Right lobe of liver (tissue), 6 donors: ENCODE measurements at places on chromosomes 1 and 21.
A peak's percentile ranks its signal among the peaks of the same experiment; 100 is the strongest.

GRCh38 chr1:157000686-157001085, 44.9 kb downstream of the ARHGEF11 start:
- no peak for DNase-seq

- no peak for DNase-seq
These were observed at the start of gene ASCL5 for GRCh38 chr1:201126832-201127754. ASCL5 (minus strand) TSS chr1:201127184; CDS start chr1:201115372, 11,812 bp downstream.

GRCh38 chr1:52288286-52288685, 77.7 kb downstream of the CC2D1B start:
- no peak for DNase-seq

DNA sequence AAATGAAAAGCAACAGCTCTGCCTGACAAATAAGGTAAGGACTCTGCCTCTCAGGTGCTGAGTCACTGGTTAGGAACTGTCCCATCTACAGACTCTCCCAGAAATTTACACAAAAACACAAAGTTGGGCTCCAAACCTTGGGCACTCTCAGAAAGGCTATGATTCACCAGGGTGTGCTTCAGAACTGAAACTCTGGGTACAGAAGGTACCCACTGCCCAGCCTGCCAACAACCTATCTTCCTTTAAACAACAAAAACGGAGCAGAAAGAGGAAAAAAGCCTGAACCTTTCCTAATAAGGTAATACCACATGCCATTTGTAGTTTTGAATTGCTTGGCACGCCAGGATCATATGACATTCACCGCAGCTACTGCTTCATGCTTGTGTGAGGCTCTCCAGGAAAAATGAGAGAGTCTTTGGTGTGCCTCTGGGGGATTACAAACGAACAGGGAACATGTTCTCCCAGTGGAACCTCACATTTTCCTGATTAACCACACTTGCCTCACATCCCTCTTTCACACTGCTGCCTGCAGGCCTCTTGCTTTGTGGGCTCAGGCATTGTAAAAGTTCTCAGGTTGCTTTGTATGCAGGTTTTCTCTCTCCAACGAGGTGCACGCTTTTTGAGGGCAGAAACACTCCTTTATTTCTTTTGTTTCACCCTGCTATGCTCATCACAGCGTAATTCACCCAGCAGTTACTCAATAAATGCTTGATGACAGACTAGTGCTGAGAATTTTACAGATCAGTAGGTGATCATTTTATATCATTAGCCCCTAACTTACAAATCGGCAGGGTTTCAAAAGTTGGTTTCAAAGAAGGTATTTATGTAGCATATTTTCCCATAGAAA, 65.1 kb downstream of the GADD45A start:
- DNase-seq, result no peak

GRCh38 chr1:153735090-153735420, 7.2 kb downstream of the INTS3 start:
- DNase-seq, result no peak

GRCh38 chr1:54404263-54404662, 1.9 kb downstream of the SSBP3 start:
- DNase-seq, result no peak

- DNase-seq, result no peak
These were observed 108.8 kb downstream of the SMYD3 start for GRCh38 chr1:246398126-246398813.

DNA sequence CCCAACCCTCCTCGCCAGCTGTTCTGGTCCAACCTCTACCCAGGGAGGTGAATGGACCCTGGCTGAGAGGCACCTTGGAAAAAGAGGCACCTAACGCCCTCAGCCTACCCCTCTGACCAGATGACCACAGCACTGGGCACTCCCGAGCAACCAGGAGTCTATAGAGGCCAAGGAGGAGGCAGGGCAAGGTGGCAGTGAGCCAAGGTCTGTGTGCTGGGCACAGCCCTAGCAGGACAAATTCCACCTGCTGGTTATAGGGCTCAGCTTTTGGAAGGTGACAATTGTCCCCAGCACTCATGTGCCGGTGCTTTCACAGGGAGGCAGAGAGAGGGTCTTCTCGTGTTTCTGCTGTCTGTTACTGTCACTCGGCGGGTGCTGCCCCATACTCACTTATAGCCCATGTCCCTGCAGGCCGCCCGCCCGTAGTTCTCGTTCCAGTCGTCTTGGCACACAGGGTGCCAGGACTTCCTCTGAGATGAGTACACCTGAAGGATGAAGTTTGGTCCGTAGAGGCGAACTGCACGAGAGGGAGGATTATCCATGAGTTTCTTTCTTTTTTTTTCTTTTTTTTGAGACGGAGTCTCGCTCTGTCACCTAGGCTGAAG, 27.8 kb downstream of the TMPRSS2 start:
- peak; percentile 92 for DNase-seq

DNA sequence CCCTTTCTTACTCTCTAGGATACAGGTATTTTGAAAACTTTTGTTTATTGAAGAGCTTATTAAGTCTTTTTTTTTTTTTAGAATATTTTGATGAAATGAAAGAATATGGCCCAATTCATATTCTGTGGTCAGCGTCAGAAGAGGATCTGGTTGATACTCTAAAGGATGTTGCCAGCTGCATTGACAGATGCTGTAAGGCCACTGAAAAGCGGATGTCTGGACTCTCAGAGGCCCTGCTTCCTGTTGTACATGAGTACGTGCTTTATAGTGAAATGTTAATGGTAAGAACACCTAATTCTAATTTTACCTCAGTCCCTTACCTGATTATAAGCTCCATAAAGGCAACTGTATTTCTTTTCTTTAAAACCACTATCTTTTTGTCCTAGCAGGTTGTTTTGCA, 37.1 kb downstream of the SNX7 start:
- DNase-seq, result no peak

DNA sequence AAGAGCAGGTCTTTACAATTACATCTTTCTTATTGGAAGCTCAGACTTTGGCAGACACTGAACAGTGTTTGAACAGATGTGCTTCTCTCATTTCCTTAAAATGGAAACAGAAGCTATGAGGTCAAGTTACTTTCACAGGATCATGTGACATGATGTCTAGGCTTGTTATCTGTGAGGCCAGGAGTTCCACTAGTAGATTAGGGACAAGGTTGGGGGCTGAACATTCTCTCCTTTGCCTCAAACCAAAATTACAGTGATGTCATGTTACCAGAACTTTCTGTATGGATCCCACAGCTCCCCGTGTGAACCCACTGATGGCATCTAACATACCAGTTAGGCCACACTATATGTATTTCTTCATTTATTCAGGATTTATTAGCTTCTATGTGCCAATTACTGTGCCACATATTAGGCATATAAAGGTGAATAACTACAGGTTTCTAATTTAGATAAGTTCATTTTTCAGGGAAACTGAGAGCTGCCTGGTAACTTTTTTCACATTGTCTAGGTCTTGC, 6.0 kb downstream of the DYNLT5 start:
- no peak for DNase-seq
